H7 (cell line): ENCODE measurements at places on chromosomes 11 and 22.

DNA sequence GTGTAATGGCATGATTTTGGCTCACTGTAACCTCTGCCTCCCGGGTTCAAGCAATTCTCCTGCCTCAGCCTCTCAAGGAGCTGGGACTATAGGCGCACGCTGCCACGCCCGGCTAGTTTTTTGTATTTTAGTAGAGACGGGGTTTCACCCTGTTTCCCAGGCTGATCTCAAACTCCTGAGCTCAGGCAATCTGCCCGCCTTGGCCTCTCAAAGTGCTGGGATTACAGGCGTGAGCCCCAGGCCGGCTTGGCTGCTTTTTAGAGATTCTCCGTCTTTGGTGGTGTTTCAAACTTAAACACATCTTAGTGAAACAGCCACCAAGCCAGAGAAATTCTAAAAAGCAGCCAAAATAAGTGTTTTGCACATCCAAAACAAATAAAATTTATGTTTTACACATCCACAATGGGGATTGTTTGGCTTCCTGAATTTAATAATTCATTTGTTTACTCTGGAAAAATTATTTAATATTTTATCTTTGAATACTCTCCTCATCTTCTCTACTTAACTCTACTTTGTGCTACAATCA lies 18.4 kb downstream of the BCL2L13 start:
- no peak for DNase-seq

DNA sequence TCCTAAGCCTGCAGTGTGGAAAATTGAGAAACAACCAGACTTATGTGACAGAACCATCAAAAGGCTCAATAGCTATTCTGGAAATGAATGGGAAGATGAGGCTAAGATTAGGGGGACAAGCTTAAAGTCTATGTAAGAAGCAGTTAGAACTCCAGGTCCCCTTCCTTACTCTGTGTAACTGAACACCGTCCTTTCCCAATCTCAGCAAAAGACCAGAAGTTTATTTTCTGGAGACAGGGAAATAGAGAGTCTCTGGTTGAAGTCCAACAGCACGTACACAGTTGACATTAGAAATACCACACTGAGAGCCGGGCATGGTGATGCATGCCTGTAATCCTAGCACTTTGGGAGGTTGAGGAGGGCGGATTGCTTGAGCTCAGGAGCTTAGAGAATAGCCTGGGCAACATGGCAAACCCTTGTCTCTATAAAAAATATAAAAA lies 93.9 kb downstream of the CD44 start:
- no peak for DNase-seq

- DNase-seq, result peak; percentile 99
These were observed at the start of gene PICK1 for GRCh38 chr22:38056969-38057891. PICK1 (plus strand) TSS chr22:38057404; CDS start chr22:38057810, 406 bp downstream.

- no peak for DNase-seq
These were observed 135.6 kb upstream of the ZC3H12C start for GRCh38 chr11:109957601-109958000.

DNA sequence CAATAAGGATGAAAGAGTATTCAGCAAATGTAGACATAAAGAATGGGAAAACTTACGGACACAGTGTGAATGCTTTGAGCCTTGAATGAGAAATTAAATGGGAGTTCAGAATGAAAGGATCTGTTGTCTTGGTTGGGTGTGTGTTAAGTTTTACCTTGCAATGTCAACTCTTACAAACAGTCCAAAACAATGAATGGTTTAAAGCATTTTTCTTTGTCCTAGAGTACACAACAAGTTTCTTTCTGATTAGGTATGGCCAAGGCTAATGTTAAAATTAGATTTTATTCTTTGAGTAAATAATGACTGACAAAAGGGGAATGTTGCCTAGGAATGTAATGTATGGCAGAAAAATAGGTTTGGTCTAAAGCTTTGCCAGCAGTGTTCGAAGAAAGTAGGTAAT lies 2.5 kb downstream of the PTS start:
- DNase-seq, result no peak

DNA sequence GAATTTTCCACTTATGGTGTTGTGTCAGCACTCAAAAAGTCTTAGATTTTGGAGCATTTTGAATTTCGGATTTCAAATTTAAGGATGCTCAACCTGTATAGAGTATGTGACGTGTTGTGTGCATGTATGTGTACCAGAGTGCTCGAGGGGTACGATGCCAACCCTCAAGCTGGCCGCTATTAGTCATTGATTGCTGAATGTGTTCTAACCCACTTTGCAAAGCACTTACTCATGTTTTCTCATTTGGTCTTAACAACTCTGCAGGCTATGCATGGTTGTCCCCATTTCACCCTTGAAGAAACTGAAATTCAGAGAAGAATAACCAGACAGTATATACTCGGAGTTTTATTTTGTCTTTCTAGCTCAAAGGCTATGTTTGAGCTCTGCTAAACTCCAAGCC lies 196.4 kb upstream of the TENM4 start:
- DNase-seq, result no peak

DNA sequence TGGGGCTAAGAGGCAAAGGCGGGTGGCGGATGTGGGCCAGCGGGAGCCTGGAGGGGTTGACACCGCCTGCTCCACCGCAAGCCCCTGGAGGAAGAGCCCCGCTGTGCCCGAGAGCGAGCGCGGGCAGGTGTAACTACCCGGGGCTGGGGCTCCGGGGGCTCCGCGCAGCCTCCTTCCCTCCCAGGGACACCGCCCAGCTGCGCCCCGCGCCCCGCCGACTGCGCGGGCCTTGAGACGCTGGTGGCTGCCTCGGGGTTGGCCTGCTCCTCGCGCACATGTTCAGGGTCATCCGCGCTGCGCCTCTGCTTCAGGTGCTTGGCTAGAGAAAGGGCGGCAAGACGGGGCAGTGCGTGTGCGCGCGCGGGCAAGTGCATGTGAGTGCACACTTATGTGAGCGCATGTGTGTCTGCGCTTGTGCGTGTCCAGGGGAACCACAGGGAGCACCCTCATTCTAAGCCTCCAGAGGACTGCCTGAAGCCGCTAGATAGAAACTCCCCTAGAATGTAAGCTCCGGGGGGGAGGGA lies 197.5 kb upstream of the TMEM45B start:
- peak; percentile 49 for DNase-seq

DNA sequence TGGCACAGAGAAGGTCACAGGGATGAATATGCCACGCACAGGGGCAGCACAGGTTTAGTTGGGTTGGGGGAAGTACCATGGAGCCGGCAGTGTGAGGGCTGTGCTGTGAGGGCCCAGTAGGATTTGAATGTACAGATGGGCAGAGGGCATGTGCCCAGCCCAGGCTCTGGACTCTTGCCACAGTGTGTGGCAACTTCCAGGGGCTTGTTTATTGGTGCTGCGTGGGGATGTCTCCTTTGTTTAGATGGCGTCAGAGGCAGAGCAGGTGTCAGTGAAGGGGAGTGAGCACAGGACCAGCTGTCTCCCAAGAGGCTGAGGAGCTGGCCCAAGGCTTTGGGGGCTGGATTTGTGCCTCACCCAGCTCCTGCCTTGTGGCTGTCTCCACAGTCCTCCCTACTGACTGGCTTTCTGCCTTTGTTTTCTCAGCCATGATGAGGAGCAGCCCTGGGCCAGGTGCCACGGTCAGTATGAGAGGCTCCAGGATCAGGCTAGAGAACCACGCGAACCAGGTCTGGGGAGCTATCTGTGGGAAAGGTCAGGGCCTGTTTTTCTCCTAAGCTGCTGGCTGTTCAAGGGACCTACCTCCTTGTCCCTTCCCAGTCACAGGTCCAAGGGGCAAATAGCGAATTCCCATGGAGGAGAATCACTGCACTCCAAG lies 21.9 kb downstream of the SUN2 start:
- DNase-seq, result peak; percentile 28

GRCh38 chr11:20966489-20966888 lies 297.1 kb downstream of the NELL1 start:
- peak; percentile 39 for DNase-seq

DNA sequence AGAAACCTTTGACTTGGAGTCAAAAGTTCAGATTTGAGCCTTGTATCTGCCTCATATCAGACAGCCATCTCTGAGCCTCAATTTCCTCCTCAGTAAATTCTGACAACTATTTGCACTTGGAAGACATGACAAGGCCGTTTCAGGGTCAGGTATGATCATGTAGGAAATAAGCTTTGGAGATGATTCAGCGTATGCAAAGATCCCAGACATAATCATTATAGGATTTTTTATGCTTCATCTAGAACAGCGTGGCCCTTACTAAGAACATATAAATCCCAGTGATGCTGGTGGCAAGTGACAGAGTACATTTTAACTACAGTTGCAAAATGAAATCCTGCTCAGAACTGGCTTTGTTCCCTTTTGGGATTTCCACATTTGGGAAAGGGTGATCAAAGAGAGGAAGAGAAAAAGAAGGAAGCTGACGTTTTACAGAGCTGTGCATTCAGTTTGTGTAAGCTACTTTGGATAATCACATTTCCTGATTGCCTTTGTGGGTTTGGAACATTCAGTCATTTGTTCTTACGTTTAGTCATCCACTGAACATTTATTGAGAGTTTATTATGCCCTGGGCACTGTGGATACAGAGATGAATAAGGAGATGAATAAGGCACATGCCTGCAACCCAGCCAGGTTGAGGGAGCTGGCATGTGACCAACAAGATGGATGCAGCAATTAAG lies 81.9 kb upstream of the HEPHL1 start:
- no peak for DNase-seq

GRCh38 chr11:2325719-2326118 lies 23.9 kb downstream of the TSPAN32 start:
- no peak for DNase-seq
